Upper lobe of left lung (tissue), 6 donors: ENCODE measurements at places on chromosomes 5 and 9. TPM values are rescaled to one million over a fixed set of nuclear protein-coding genes. Genes with fewer than 3 reads are reported as not detected.

GRCh38 chr5:164361986-164362385, 856.6 kb downstream of the MAT2B start:
- H3K4me1 ChIP-seq = no peaks in the 10 kb centered on the region

DNA sequence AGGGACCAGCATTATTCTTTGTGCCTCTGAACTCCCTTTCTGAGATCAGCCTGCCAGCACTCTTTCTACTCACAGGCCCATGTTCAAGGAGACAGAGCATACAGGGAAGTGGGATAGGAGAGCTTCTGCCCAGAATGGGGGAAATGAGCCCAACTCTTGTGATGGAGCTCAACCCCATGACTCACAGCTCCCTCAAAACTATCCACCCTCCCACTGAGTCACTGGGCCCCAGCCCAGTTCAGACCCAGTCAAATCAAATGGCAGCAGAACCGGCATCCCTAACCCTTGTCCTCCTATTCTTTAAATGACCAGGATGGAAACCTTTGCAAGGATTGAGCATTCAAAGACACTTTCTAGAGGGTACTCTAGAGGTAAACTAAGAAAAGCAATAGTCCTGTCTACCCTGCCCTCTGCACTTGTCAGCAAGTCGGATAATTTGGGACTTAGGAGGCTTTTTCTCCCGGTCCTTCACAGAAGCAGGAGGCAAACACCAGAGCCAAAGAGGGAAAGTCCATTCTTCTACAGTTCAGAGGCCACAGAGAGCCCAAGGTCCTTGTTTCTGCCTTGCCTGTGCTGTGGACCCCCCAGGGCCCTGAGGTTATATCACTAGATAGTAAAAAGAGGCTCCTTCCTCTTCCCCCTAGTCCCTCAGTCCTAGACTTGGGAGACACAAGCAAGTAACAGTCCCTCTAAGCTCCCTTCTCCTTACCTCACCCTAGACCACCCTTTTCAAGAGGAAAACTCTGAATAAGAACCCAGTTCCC, 3.2 kb downstream of the ATOSB start:
- H3K4me3 ChIP-seq = peak overlapping the region; percentile 87
- peaks cover 60% of the 10 kb centered on the region for H3K4me1 ChIP-seq
- DNase-seq = no peak
- H3K27me3 ChIP-seq = no peaks in the 10 kb centered on the region
- H3K27ac ChIP-seq = peak overlapping the region; percentile 98
- H3K36me3 ChIP-seq = peaks cover 2% of the 10 kb centered on the region

DNA sequence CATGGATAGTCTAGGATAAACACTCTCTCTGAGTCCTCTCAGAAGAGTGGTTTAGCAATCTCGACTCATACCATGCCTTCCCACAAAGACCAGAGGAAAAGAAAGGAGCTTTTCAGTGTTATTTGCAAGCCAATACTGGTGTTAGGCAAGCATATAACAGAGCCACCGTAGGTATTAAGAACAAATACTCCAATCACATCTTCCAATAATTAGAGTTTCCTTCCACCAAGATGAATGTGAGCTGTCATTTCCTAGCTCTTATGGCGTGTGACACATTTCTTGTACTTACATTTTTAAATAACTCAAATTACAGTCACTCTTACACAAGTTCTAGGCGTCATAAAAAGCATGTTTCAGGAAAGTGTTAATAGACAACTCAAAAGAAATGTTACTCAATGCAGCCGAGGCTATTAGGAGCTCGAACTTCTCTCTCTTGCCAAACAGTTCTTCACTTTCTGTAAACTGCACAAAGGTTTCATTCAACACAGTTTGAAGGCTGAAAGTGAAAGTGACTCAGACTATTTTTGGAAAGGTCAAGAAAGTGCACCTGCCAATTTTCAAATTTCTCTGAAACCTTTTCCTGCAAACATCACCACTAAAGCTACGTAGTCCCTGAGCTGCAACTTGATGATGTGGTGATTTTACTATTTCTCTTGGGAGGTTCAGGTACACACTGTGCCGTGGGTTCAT, 153.8 kb downstream of the AUH start:
- H3K4me1 ChIP-seq = peaks cover 12% of the 10 kb centered on the region
- H3K27ac ChIP-seq = peak overlapping the region; percentile 79
- DNase-seq = no peak

DNA sequence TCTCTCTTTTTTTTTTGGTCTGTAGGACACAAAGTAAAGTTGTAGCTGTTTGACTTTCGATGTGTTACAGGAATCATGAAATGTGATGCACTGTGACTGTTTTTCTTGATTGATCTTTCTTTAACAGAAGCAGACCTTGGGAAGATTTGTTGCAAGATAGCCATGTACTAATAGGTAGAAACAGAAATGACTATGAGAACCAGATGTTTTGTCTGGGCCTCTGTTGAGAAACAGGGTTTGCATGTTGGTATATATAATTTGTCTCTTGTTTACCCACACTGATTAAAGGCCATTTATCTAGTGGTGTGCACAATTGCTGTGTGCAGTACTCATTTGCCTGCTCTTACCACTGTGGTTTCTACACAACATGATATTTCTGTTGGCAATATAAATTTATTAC, 125.1 kb downstream of the HACD4 start:
- H3K27me3 ChIP-seq = no peaks in the 10 kb centered on the region
- DNase-seq = no peak
- no peak overlapping the region for H3K27ac ChIP-seq
- no peak overlapping the region for H3K4me3 ChIP-seq

- no peaks in the 10 kb centered on the region for H3K4me1 ChIP-seq
- H3K27ac ChIP-seq = no peak overlapping the region
- H3K4me3 ChIP-seq = no peak overlapping the region
- H3K27me3 ChIP-seq = no peaks in the 10 kb centered on the region
- no peak for DNase-seq
- H3K36me3 ChIP-seq = no peaks in the 10 kb centered on the region
Measured at GRCh38 chr9:2872250-2872930, 28.5 kb upstream of the PUM3 start.

DNA sequence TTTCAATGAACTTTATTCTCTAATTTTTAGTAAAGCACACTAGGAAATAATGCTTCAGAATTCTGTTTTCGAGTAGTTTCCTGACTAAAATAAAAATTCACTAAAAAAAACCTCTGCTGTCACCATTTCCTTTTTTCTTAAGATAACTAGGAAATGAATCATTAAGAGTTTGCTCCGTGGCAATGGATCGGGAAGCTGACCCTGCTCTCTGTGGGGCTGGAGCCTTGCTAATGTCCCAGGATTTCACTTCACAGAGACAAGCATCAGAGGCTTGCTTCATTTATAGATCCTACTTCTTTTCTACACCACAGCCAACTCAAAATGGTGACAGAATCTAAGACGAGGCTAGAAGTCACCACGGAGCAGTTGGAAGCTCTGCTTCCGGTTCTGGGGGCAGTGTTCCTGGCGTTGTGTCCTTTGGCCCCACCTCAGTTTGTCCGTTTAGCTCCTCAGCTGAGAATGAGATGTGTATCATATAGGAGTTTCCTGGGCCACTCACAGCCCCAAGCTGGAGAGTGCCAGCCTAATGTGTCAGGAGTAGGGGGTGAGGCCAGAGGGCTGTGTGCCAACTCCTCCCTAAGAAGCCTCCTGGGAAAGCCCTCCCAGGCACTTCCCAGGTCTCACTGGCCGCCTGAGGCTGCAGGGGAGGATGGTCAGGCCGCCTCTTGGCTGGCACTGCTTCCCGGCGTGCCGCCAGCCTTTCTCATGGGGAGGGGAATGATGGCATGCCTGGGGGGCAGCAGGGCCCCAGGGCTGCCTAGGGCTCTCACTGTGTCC, 19.6 kb downstream of the TENT4A start:
- peak; percentile 44 for DNase-seq
- no peaks in the 10 kb centered on the region for H3K36me3 ChIP-seq
- peaks cover 40% of the 10 kb centered on the region for H3K4me1 ChIP-seq
- H3K27ac ChIP-seq = peak overlapping the region; percentile 19
- H3K27me3 ChIP-seq = no peaks in the 10 kb centered on the region
- H3K4me3 ChIP-seq = peak overlapping the region; percentile 4

- DNase-seq = no peak
- no peaks in the 10 kb centered on the region for H3K36me3 ChIP-seq
- no peaks in the 10 kb centered on the region for H3K27me3 ChIP-seq
- no peak overlapping the region for H3K4me3 ChIP-seq
- H3K4me1 ChIP-seq = peaks cover 4% of the 10 kb centered on the region
- peak overlapping the region; percentile 7 for H3K27ac ChIP-seq
Measured at GRCh38 chr9:20579524-20580314, 42.6 kb downstream of the MLLT3 start.

DNA sequence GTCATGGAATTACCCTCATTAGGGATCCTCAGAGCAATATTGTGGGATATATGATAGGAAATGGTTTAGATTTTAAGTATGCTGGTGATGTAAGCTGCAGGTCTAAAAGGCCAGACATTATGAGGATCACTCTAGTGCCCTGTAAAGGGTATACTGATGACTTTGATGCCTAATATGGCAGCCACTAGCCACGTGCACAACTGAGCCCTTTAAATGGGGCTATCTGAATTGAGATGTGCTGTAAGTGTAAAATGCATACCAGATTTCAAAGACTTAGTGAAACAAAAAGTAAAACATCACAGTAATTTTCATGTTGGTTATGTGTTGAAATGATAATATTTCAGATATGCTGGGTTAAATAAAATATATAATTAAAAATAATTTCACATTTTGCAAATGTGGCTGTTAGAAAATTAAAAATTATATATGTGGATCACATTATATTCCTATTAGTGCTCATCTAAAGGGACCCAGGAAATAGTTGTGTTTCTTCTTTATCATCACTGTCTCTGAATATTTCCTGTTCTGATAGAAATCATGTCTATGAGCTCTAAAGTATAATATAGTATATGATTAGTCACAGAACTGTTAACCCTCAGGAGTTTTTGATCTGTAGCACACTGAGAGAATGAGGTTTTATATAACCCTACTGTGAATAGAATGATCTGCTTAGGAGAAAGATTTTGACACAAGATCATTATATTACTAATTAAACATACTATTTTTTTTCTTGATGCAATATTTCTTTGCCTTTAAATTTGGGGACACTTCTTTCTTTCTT, 50.1 kb downstream of the OSTF1 start:
- no peak for DNase-seq
- H3K27ac ChIP-seq = no peak overlapping the region
- no peak overlapping the region for H3K4me3 ChIP-seq
- peaks cover 15% of the 10 kb centered on the region for H3K36me3 ChIP-seq
- peaks cover 9% of the 10 kb centered on the region for H3K4me1 ChIP-seq
- no peaks in the 10 kb centered on the region for H3K27me3 ChIP-seq

DNA sequence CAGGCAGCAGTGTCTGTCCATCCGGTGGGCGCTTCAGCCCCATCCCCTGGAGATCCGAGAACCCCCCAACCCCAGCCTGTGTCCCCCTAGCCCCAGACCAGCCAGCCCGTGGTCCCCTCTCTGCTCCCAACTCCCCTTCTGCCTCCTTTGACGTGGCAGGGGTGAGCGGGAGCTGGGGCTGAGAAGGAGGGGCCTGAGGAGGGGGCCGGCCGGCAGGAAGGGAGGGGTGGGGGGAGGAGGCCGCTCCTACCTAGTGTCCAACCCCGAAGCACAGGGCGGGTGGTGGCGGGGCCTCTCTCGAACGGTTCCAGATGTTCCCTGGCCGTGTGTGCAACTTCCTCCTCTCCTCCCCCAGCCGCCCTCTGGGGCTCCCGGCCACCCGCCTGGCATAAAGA, 31.0 kb downstream of the GOLGA2 start:
- peak overlapping the region; percentile 40 for H3K4me3 ChIP-seq
- peaks cover 18% of the 10 kb centered on the region for H3K4me1 ChIP-seq
- H3K27ac ChIP-seq = peak overlapping the region; percentile 82
- DNase-seq = peak; percentile 86
- no peaks in the 10 kb centered on the region for H3K36me3 ChIP-seq
- H3K27me3 ChIP-seq = no peaks in the 10 kb centered on the region

DNA sequence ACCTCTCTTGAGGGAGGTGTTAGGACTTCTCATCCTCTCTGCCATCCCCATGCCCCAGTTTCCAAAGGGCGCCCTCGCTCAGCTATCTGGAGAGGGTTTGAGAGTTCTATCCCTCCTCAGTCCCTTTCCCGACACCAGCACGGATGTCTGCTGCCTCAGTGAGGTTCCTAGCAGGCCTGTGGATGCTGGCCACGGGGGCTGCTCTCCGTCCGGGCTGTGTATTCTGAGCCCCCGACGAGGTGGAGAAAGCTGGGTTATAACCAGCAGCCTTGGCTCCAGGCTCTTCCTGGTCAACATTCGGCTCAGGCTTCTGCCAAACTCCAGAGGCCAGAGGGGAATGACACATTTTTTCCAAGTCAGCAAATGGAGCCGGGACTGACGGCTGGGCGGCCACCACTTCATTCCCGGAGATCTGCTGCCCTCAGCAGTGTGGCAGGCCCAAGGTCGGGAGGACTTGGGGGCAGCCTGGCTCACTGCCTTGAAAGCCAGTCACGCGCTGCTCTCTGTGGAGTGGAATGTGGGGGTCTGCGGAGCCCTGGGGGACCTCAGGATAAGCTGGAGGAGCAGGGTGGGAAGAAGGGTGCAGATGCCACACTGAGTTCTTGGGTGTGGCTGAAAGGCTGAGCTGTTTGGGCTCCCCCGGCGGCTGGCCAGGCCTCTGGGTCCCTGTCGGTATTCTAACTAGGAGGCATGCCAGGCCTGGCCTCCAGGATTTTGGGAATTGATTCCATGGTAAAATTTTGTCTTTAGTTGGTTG, 27.4 kb downstream of the PTPA start:
- H3K4me1 ChIP-seq = peaks cover 53% of the 10 kb centered on the region
- no peak overlapping the region for H3K4me3 ChIP-seq
- DNase-seq = peak; percentile 23
- no peaks in the 10 kb centered on the region for H3K27me3 ChIP-seq
- peak overlapping the region; percentile 97 for H3K27ac ChIP-seq

GRCh38 chr9:77534376-77535057, 113.6 kb downstream of the GNA14 start:
- H3K27ac ChIP-seq = peak overlapping the region; percentile 28
- H3K36me3 ChIP-seq = no peaks in the 10 kb centered on the region
- H3K4me3 ChIP-seq = no peak overlapping the region
- no peaks in the 10 kb centered on the region for H3K27me3 ChIP-seq
- peaks cover 3% of the 10 kb centered on the region for H3K4me1 ChIP-seq
- no peak for DNase-seq

DNA sequence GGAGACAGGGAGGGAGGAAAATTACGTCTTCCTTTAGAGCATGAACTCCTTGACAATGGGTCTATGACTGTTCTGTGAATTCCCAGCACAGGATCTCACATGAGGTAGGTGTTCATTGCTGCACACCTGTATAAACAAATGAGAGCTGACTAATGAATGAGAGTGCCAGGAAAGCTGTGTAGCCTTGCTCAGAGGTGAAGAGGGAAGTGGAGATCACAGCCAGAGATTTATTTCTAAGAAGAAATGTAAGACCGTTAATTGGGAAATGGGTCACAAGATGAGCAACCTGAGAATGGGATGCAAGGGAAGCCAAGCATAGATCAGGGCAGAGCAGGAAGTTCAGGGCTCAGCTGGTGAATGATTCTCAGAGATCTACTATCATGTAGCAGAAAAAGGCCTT, 295.1 kb downstream of the CDK5RAP2 start:
- DNase-seq = no peak
- H3K27me3 ChIP-seq = no peaks in the 10 kb centered on the region
- H3K4me3 ChIP-seq = no peak overlapping the region
- no peaks in the 10 kb centered on the region for H3K36me3 ChIP-seq

GRCh38 chr5:132495667-132496190, 5.2 kb upstream of the IRF1 start:
- H3K27me3 ChIP-seq = no peaks in the 10 kb centered on the region
- peak overlapping the region; percentile 99 for H3K27ac ChIP-seq

The BTNL3 gene
- total RNA-seq = not detected

The RFESD gene
- 2.0 TPM for total RNA-seq

The GZMA gene
- total RNA-seq = 4.7 TPM

The IL13 gene
- not detected for total RNA-seq

The MYORG gene
- total RNA-seq = 2.1 TPM

The ZNF169 gene
- 13.2 TPM for total RNA-seq

The S1PR3 gene
- total RNA-seq = 6.1 TPM

The LYRM7 gene
- total RNA-seq = 1.7 TPM
